NCI-H2029 treated with DMSO at 0.1 percent for 48 hours (cell line): ENCODE measurements at places on chromosomes 3 and 15.
A peak's percentile ranks its signal among the peaks of the same experiment; 100 is the strongest.

GRCh38 chr3:124928333-124929202 is 6.0 kb downstream of the MUC13 start:
- peak; percentile 57 for DNase-seq

- DNase-seq: no peak
These were observed 50.9 kb downstream of the CEP63 start for GRCh38 chr3:134536781-134537180.

DNA sequence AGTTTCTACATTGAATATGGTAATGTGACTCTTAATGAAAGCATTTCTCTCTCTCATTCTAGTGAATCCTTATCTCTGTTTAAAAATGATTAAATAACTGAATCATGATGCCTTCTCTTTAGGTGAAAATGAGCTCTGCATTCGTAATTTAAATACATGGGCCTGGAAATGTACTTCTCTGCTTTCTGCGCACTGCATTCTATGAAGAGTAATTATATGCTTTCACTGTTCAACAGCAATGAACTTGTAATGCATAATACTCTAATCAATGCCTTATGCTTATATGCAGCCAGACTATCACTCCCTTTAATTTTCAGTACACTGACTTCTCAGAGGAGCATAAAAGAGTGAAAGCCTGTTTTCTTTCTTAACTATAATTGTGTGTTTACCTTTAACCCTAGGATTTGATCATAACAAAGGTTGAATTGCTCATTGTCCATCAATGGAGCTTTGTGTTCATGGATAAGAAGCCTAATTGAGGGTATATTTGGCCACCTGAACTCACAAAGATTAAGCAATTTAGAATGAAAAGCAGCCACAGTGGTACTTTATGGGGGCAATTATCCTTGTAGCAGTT is 330.8 kb upstream of the PDZRN3 start:
- no peak for DNase-seq

- DNase-seq: no peak
These were observed 32.6 kb upstream of the NR2C2 start for GRCh38 chr3:14914779-14915117.

DNA sequence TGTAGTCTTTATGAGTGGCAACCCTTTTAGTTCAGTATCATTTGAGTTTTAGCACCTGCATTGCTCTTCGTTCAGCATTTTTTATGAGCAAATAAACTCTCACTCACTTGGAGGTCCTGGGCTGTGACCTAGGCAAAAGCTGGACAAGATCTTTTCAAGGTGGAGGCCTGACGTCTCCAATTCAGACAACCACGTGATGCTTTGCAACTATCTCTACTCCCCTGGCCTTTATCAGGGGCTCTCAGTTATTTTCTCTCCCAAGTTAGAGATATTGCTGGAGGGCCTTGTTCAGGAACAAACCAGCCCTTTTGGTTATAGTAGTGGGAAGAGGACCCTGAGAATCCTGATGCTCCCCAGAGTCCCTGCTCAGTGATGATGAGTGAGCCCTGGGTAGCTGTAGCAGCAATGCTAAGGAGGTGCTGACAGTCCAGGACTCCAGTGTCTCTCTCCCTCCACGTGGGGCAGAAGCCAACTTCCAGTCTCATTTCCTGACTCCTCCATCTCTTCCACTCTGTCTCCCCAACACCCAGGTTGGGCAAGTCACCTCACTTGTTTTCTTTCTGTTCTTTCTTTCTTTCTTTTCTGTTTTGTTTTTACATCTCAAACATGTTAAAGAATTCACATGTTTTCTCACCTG is 30.4 kb downstream of the HAPLN3 start:
- DNase-seq: no peak

DNA sequence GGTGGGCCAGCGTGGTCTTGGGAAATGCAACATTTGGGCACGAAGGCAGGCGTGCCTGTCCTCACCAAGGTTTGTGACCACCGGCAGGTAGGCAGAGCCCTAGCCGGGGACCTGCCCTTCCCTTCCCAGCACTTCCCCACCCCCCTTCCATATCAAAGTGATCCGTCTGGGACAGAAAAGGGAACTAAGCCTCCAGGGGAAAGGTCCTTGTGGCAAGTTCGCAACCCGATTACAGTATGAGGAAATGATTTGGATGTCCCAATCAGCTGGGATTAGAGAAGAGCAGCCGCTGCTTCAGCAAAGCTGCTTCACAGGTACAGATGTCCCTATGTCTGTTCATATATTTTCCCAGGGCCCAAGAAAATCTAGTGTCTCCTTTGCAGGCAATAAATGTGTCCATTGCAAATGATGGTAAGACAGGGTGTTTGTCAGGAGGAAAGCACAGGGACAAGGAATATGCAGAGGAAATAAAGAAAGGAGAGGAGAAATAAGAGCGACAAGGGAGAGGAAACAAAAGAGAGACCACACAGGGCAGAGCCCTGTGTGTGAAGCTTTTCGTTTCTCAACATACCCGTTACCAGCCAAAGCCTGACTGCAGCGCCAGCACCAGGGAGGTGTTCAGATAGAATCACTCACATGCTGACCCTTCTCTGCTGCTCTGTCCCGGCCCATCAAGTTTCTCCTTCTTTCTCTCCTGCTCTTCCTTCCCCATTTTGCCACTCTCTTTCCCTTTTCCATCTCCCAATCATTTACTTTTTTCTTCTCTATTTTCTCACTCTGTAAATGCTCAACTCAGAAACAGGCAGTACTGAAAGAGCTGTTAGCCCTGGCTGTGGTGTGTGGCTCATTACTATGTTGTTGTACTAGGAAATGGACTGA is 17.4 kb upstream of the SECISBP2L start:
- DNase-seq: no peak

GRCh38 chr3:46935168-46935858 is 41.2 kb downstream of the CCDC12 start:
- no peak for DNase-seq

- no peak for DNase-seq
These were observed 14.5 kb downstream of the LRRC2 start for GRCh38 chr3:46551615-46552014.

- no peak for DNase-seq
These were observed 59.2 kb downstream of the UACA start for GRCh38 chr15:70704166-70704565.

GRCh38 chr3:160720123-160720746 is 35.8 kb upstream of the PPM1L start:
- no peak for DNase-seq

DNA sequence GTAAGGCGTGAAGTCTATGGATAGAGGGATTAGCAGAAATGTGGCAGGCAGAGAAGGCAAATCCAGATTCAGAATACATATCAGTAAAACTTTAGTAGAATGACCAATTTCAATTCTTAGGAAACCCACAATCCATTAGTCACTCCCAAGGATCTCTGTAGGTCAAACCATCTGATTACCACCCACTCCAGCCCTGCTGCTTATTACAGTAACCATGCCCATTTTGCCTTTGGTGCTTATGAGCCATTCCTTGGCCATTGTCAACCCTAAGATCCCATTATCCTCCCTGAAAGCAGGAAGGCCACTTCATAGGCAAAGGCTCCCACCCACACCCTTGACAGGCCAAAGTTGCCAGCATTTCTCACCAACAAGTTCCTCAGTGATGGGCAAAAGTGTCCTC is 5.1 kb upstream of the KLHL40 start:
- no peak for DNase-seq

- no peak for DNase-seq
These were observed 4.6 kb upstream of the PRKCD start for GRCh38 chr3:53156368-53156834.
